ENCODE measurements at places on chromosomes 4 and X.

DNA sequence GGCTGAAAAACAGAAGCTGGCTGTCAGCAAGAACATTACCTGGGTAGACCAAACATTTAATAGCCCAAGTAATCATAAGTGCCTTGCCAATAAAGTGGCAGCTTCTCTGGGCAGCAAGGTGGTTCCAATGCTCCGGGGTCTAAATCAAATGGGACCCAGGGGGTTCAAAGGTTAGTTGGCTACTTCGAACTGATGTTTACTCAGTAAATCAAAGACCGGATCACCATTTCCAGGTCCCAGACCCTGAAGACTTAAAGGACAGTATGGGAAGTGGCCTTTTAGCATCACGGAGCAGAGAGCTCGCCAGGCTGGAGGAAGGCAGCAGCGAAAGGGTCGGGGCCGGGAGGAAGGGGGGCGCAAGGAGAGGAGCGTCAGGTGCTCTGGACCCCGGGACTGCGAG lies 1.0 kb downstream of the SH3KBP1 start:
- DNase-seq, result no peak

DNA sequence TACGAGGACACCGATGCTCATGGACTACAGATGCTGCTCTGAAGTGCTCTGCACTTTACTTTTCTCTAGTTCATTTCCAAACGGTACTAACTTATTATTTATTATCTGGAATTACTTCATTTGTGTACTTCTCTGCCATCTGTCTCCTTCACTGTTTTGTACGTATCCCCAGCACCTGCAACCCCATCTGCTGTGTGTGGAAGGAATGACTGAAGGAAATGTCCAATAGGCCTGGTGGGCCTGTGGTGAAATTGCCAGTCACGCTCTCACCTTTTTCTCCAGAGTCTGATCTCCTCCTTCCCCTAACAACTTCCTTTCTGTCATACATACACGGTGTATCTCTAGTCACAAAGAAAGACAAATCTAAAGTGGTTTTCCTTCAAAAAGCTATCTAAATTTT lies 12.9 kb downstream of the TMEM154 start:
- DNase-seq, result no peak

DNA sequence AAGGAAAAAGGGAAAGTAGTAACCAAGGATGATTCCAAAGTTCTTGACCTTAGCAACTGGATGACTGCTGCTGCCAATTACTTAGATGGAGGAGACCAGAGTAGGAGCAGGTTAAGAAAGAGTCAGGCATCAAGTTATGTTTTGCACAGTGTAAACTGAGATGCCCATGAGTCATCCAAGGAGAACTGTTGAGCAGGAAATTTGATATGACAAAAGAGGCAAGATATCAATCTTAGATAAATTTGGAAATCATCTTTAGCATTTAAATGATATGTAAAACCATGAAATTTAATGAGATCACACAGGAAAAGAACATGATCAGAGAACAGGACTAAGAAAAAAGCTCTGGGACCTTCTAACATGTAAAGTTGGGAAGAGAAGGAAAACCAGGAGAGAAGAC lies 361.3 kb downstream of the OPHN1 start:
- no peak for DNase-seq

GRCh38 chr4:88792821-88793220 lies 95.2 kb upstream of the NAP1L5 start:
- DNase-seq, result no peak

- no peak for DNase-seq
Measured at GRCh38 chrX:22730542-22730941, 269.2 kb upstream of the DDX53 start.
